ENCODE measurements at places on chromosomes 12 and 14.
A peak's percentile ranks its signal among the peaks of the same experiment; 100 is the strongest.

- peak; percentile 74 for DNase-seq
Observed at GRCh38 chr14:23544511-23545447, 6.8 kb downstream of the ZFHX2 start.

- no peak for DNase-seq
Observed at GRCh38 chr12:99278899-99279298, 368.7 kb upstream of the GARIN6 start.

DNA sequence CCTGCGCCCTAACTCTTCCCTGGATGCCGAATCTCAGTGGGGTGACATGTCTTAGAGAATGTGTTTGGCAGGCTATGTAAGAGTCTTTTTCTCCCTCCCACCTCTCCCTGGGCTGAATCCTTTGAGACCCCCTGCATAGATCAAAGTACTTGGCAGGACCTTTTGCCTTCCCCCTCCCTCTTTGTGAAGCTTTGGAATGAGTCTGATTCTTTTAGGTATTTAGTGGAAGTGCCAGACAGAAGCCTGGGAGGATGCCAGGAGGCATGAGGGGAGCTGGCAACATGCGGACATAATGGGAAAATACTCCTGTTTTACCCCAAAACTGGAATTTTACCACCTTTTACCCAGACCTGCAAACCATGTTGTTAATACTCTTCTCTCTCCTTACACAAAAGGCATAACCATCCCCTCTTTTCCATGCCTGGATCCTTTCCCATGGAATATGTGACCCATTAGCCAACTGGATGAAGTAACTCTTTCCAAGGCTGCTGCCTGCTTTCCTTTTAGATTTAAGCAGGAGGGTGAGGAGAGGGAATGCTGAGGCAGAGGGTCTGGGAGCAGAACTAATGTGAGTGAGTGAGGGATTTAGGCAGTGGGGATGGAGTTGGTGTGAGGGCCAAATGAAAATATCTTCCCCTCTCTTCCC, 41.7 kb downstream of the TTLL5 start:
- no peak for DNase-seq

GRCh38 chr12:6866920-6867412, 365 bp upstream of the TPI1 start:
- no peak for DNase-seq

GRCh38 chr12:121300083-121300819, 3.7 kb upstream of the CAMKK2 start:
- DNase-seq, result no peak

GRCh38 chr12:86148612-86149011, 107.6 kb downstream of the MGAT4C start:
- DNase-seq, result no peak

- DNase-seq, result peak; percentile 33
Observed at GRCh38 chr12:108129017-108129812, at the start of gene WSCD2. Gene WSCD2 (plus strand): TSS chr12:108129288. CDS start chr12:108195833, 66,545 bp downstream.

- no peak for DNase-seq
Observed at GRCh38 chr14:59362513-59362912, 102.7 kb downstream of the GPR135 start.

DNA sequence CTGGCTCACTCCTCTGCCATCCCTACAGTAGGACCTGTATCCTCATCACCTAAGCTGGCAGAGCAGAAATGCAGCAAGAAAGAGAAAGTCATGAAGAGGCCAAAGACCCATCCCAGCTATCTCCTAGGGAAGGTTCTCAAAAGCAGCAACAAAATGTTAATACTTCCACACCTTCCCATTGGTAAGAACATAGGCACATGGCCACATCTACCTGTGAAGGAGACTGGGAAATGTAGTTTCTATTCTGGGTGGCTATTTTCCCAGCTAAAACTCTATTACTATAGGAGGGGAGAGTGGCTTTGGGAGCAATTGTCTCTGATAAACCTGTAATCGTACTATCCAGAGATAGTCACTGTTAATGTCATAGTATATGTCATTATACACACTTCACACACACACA, 13.7 kb upstream of the EIF2B2 start:
- no peak for DNase-seq

DNA sequence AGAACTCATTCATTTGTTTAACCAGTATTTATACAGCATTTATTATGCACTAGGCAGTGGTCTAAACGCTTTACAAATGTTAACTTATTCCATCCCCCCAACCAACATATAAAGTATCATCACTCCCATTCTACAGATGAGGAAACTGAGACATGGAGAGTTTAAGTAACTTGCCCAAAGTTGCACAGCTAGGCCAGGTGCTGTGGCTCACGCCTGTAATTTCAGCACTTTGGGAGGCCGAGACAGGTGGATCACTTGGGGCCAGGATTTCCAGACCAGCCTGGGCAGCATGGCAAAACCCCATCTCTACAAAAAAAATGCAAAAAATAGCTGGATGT, 37.9 kb downstream of the ZFP36L1 start:
- DNase-seq, result no peak

DNA sequence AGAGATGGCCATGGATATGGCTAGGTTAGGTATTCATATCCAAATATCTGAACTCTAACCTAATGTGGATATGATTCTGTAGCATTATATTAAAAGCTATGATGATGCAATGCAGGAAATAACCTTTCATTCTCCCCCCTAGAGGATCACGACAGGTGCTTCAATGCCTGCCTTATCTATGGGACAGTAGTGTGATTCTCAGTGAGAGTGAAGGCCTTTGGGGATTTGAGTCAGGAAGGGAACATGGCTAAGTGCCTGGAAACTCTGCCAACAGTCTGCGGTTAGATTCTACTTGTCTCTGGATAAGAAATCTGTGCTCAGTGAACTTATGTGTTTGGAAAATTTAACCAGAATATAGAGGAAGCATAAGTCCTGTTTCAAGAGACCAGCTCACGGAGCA, 81.8 kb downstream of the SLC38A1 start:
- DNase-seq, result no peak

GRCh38 chr12:14843425-14843887, at the start of gene ART4:
Gene ART4 (minus strand): TSS chr12:14843526. CDS start chr12:14843113, 413 bp downstream.
- DNase-seq, result no peak
